ENCODE measurements at places on chromosomes 11 and 22.

DNA sequence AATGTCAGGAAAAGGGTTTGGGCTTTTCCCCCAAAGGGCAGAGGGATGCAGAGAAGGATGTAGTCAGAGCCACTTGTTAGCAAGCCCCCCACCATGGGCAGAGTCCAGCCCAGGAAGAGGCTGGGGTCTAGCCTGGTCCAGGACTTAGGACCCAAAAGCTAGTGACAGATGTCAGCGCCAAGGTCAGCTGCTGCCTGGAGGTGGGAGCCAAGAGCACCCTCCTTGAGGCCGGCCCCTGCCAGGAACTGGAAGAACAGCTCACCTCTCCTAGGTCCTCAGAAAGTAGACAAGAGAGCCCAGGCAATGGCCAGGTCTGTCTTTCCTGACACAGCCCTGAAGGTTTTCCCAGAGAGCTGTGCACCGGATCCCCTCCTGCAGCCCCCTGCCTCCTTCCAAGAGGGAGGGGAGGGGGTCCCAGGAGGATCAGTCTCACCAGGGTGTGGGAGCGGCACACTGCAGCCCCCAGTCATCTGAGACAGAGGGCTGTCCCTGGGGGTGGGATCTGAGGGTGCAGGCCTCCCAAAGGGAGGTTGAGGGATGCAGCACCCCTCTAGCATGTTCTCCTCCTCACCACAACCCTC lies 14.6 kb upstream of the ARHGEF17 start:
- no peak for DNase-seq

DNA sequence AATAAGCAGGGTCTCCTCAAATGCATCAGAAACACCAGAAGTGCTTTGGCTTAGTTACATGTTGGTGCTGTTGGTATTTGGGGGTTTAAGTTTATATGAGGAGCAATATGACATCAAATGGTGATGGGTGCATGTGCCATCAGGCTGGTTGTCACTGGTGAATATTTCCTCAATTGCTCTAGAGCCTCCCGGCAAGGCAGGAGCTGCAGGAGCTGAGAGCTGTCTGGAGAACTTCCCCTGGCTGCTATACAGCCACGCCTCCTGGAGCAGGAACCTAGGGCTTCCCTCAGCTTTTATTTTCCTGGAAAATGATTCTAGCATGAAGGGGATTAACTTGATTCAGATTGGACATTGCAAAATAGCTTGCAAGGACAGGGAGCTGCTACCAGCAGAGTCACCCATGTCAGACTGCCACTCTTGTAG lies 15.8 kb downstream of the IGLL5 start:
- no peak for DNase-seq

GRCh38 chr11:18066626-18067025 lies 20.6 kb upstream of the TPH1 start:
- DNase-seq = no peak

GRCh38 chr22:21949569-21949918 lies 3.1 kb downstream of the PPM1F start:
- no peak for DNase-seq

All from NCI-H2081 (cell line).